ENCODE measurements at places on chromosomes 1 and 21.

DNA sequence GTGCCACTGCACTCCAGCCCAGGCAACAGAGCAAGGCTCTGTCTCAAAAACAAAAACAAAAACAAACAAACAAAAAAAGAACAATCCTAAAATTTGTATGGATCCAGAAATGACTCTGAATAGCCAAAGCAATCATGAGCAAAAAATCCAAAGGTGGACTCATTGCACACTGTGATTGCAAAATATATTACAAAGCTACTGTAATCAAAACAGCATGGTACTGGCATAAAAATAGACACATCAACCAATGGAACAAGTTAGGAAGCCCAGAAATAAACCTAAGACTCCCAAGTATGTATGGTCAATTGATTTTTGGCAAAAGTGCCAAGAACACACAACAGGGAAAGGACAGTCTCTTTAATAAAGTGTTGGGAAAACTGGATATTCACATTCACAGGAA, 19.9 kb downstream of the ERO1B start:
- no peak for DNase-seq

GRCh38 chr1:230923176-230923575, 54.9 kb upstream of the C1orf198 start:
- no peak for DNase-seq

DNA sequence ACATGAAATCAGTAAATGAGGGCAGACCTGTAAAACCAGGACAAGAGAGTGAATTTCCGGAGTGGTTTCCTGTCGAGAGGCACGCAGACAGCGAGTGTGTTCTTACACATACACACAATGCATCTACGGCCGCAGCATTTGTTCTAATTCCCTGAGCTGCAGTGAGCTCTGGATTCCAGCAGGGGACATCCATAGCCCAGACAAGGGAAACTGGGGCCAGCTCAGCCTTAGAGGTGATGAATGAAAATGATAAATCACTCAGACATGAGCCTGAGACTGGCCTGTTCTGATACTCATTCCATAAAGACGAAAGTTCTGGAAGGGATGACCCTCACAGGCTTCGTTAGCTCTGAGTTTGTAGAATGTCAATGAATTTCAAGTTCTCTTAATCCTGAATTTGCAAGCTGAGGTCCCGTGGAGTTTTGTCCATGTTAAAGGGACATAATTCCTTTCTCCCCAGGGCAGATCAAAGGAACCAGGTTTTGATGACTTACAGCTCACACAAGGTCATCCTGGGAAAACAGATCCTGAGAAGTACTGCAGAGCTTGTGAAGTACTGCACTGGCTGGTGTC, 207.9 kb upstream of the C1orf87 start:
- no peak for DNase-seq

GRCh38 chr1:44698138-44698537, 23.6 kb downstream of the ARMH1 start:
- no peak for DNase-seq

GRCh38 chr21:23452384-23453083, 2154.7 kb downstream of the MRPL39 start:
- no peak for DNase-seq

- peak; percentile 60 for DNase-seq
These were observed at the start of gene EFNA4 for GRCh38 chr1:155063550-155064110. EFNA4 (plus strand) TSS chr1:155063740; CDS start chr1:155063824, 84 bp downstream.

- no peak for DNase-seq
These were observed 280.3 kb downstream of the FAM72C start for GRCh38 chr1:143691400-143691891.

DNA sequence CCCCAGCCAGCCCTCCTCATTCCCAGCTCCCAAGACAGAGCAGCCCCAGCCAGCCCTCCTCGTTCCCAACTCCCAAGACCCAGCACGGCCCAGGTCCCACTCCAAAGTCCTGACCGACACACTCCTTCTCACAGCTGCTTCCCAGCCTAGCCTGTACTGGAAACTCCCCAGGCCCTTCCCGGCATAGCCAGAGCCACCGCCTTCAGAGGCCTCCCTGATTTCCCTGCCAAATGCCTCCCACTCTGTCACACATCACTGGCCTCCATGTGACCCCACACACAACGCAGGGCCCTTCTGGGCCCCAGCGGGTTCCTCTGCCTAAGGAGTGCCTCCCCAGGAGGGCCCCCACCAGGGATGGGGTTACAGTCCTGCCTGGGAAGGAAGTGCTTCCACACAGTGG, 2.8 kb downstream of the UBE2J2 start:
- no peak for DNase-seq
